ENCODE measurements at places on chromosomes 6 and 20. TPM values are rescaled to one million over a fixed set of nuclear protein-coding genes. Genes with fewer than 3 reads are reported as not detected.

GRM1 gene
- not detected for total RNA-seq

WFDC5 gene
- total RNA-seq, result not detected

COL11A2 gene
- total RNA-seq, result 1.1 TPM

SENP6 gene
- 72.2 TPM for total RNA-seq

ZSCAN23 gene
- total RNA-seq, result 3.0 TPM

LINC00237 gene
- not detected for total RNA-seq

PTK7 gene
- total RNA-seq, result 12.9 TPM

PAX1 gene
- not detected for total RNA-seq

ASF1A gene
- total RNA-seq, result 22.2 TPM

RBPJL gene
- not detected for total RNA-seq

PRPH2 gene
- 3.5 TPM for total RNA-seq

FAM217A gene
- total RNA-seq, result not detected

TOP1 gene
- total RNA-seq, result 60.0 TPM

FAM162B gene
- 0.76 TPM for total RNA-seq

ZFAND3 gene
- 63.9 TPM for total RNA-seq

PTK6 gene
- 91.7 TPM for total RNA-seq

CGAS gene
- total RNA-seq, result 3.1 TPM

OR2H2 gene
- not detected for total RNA-seq

BFSP1 gene
- 0.70 TPM for total RNA-seq

FRK gene
- 8.0 TPM for total RNA-seq

SCAF8 gene
- 48.6 TPM for total RNA-seq

C6orf132 gene
- total RNA-seq, result 57.6 TPM

NMBR gene
- total RNA-seq, result not detected

C20orf202 gene
- total RNA-seq, result not detected

ID4 gene
- total RNA-seq, result 3.0 TPM

IMPG1 gene
- not detected for total RNA-seq

DDX39B gene
- total RNA-seq, result 295 TPM

TGM2 gene
- 33.3 TPM for total RNA-seq

PBOV1 gene
- not detected for total RNA-seq

ZSCAN9 gene
- total RNA-seq, result 14.1 TPM

PPP1R11 gene
- 115 TPM for total RNA-seq

PLN gene
- total RNA-seq, result 4.2 TPM

C20orf204 gene
- 1.8 TPM for total RNA-seq

ETV7 gene
- total RNA-seq, result 2.8 TPM

SRXN1 gene
- total RNA-seq, result 11.7 TPM

VWA7 gene
- 6.9 TPM for total RNA-seq

CGA gene
- not detected for total RNA-seq

SOX18 gene
- total RNA-seq, result 12.6 TPM

FBXL4 gene
- 22.5 TPM for total RNA-seq

TFAP2D gene
- total RNA-seq, result not detected

RCAN2 gene
- 5.1 TPM for total RNA-seq

KCNK16 gene
- total RNA-seq, result not detected

MTFR2 gene
- total RNA-seq, result 2.6 TPM

THBS2 gene
- 4.0 TPM for total RNA-seq

All from mucosa of descending colon (tissue), 3 donors.